Activated naive CD8-positive, alpha-beta T cell treated with anti-CD3 and anti-CD28 coated beads, Interleukin-2, amount 50 U/mL, for 16 hours (primary cell): ENCODE measurements at places on chromosomes 11 and 22.

DNA sequence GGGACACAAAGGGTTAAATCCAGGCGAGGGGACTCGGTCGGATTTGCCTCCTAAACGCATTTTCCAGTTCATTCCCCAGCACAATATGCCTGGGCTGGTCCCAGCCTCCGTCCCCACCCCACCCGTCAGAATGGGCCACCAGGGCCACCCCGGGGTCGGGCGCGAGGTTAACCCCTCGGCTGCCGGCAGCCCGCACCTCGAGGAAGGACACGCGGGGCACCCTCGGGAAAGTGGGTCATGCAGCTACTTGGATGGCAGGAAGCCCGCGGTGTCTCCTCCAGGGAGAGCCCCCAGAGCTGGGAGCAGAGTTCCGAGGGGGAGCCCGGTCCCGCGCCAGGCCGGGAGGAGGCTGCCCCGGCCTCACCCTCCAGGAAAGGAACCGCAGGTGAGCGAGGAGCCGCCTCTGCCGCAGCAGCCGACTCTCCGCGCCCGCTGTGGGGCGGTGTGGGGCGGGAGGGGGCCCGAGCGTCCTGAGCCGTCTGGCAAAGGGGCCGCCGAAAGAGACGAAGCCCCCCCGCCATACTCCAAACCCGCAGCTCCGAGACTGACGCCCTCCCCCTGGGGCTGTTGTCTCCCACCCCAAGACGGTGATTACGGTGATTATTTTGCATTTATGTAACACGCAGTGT lies 1.4 kb downstream of the NECTIN1 start:
- DNase-seq, result no peak

DNA sequence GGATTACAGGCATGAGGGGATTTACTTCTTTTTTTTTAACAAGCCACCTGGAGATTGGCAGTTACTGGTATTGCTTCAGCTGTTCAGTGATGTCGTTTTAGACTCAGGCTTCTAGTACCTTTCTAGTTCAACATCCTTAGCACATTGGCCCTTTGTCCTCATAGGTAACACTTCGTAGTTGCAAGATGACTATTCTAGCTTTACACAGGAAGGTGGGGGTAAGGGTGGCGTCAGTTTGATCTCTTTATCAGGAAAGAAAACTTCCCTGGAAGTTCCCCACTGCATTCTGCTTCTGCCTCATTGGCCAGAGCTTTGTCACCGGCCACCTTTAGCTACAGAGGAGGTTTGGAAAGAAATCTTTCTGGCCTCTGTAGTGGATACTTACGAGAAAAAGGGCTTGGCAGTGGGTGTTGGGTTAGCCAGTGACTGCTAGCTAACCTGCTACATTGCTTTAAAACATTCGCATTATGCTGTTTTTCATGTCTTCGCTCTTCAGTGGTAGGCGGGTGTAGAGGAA lies 40.7 kb downstream of the SFI1 start:
- DNase-seq, result no peak

- peak; percentile 34 for DNase-seq
These were observed 2.7 kb upstream of the PDE2A start for GRCh38 chr11:72676861-72677341.

GRCh38 chr11:32462011-32462690 lies 26.8 kb upstream of the WT1 start:
- no peak for DNase-seq

- no peak for DNase-seq
These were observed 17.3 kb downstream of the SCARF2 start for GRCh38 chr22:20420157-20420842.

GRCh38 chr11:116821050-116821918 lies 1.8 kb downstream of the APOA4 start:
- no peak for DNase-seq

- no peak for DNase-seq
These were observed 18.6 kb upstream of the OR56A3 start for GRCh38 chr11:5923427-5923776.

- no peak for DNase-seq
These were observed 46.8 kb downstream of the APIP start for GRCh38 chr11:34869425-34869824.

DNA sequence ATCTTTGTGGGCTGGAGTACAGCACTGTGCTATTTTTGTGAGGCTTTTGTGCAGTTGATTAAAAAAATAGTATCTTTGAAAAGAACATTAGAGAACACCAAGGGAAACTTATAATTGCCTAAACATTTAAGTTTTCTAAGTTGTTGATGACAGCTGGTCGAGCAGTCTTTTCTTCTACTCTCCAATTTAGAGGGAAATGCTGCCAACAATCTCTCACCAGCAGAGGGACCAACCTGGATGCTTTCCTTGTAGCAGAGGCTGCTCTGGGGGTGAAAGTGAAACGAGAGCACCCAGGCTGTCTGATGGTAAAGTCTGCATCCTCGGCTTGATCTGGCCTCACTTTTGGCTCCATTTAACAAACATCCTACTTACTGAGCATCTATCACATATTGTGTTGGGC lies 1286.5 kb upstream of the TENM4 start:
- no peak for DNase-seq

DNA sequence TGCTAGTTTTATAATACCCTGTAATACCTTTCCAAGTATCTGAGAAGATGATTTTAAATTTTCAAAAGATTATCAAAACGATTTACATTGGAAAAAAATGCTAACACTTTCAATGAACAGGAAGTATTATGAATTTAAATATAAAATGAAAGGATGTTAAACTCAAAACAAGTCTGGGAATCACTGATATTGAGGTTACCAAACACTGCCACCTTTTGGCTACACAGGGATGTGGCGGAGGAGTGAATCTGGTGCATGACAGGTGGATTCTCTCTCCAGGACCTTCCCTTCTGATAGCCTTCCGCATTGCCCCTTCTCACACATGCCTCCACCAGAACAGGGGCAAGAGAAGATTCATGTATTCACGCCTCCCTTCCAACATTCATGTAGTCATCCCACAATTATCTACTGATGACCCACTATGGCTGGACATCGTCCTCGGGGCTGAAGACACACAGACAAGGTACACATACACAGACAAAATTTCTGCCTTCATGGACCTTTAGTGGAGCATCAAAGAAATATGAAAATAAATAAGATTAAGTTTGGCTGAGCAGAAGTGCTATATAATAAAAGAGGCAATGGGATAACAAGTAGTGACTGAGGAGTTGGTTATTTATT lies 34.7 kb downstream of the ATG16L2 start:
- no peak for DNase-seq

GRCh38 chr11:19651653-19652052 lies 61.0 kb upstream of the NAV2 start:
- no peak for DNase-seq

DNA sequence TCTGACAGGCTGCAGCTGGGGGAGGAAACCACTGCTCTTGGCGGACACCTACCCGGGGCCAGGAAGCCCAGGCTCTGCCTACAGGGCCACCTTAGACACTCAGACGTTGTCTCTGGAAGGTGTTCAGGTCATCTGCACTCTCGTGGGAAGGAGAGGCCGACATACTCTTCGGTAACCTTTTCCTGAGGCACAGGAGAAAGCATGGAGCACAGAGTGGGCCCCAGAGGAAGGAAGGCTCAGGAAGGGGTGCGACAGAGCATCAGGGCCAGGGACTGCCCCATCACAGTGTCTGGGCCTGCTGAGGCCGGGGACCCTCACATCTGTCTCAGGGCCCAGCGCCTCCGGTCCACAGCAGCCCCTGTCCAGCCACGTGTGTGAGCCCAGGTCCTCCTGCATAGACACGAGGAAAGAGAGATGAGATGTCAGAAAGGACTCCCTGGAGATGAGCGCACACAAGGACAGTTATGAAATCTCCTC lies 18.2 kb upstream of the TUB start:
- no peak for DNase-seq
